ENCODE measurements at places on chromosomes 2 and 18.

DNA sequence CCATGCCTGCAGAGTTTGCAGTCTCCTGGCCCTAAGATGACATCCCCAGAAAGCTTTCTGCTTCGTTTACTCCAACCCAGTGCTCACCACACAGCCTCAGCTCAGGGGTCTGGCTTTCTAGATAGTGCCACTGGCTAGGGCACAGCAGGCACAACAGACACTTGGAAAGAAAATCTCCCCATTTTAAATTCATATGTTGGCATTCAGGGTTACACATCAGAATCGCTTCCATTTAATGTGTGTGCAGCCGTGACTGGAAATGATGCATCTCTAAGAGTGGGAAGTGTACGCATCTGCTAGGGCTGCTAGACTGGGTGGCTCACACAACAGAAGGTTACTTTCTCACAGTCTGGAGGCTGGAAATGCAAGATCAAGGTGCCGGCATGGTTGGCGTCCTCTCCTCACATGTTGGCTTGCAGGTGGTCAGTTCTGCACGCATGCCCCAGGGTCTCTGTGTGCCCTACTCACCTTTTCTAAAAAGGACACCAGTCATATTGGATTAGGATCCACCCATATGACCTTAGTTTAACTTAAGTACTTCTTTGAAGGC lies 329.4 kb upstream of the RAB12 start:
- DNase-seq = no peak

- no peak for DNase-seq
Measured at GRCh38 chr2:55140316-55141219, 90.3 kb upstream of the RTN4 start.

DNA sequence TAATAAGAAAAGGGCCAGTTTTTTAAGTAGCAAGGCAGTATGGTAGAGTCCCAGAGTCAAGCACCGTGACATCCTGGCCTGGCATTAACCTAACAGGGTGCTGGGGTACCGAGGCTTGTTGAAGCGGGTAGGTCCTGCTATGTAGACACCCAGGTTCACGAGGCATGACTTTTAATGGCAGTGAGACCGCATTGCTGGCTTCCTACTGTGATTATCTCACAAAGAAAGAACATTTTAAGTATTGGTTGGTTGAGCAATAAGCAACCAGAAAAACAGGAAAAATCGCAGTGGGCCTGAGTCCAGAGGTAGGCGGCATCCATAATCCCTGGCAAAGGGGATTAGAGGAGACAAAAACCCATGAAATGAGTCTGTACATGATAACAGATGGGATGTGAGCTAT lies 927.9 kb upstream of the ACVR2A start:
- no peak for DNase-seq

GRCh38 chr2:143856978-143857377 lies 662.9 kb downstream of the ZEB2 start:
- no peak for DNase-seq

DNA sequence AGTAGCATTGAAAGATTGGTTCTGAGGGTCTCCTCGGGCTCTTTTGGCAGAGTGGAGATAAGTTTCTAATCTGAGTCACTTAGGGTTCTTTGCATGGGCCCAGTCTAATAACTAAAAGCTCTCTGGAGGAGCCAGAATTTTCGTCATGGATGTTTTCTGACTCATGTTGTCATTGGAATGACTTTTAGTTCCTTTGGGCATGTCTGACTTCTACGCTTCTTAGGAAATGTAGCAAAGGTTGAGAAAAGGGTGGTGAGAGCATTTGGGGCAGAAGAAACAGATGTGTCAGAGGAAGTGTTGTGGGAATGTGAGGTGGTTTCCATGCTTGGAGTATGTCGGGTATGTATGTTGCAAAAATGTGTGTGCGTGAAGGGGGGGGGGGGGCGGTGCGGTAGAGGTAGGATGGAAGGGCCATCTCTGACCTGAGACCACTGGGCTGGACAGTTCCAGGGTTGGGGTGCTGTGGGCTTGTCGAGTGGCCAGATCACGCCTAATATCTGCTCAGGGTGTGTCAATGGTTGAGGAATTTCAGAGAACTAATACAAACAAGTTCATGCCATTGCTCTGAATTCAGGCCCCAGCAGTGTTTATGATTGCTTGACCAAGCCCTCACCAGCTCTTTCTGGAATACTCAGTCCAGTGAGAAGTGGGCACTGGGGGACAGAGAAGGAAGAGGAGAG lies 26.9 kb downstream of the KLHL29 start:
- DNase-seq = no peak

DNA sequence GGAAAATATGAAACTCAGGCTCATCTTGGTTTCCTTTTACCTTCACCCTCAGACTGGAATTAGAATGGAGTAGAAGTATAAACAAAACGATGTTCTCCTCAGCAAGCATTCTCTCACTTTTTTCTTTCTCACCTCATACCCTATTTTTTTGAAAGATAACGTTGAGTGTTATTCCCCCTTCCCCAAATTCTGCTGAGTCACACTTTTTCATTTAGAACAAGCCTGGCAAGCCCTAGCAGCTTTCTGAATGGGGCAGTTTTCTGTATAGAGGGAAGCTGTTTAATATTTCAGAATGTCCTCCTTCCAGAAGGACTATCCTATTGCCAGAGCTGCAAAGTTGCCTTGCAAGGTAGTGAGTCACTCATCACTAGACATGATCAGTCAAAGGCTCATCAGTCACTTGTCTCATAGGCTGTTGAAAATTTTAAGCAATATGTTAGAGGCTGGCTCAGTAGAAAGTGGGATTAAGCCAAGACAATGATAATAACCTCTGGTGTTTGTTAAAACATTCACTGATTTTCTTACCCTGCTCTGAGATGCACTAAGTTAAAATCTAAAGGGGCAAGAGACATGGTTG lies 416.1 kb downstream of the RNF144A start:
- no peak for DNase-seq

DNA sequence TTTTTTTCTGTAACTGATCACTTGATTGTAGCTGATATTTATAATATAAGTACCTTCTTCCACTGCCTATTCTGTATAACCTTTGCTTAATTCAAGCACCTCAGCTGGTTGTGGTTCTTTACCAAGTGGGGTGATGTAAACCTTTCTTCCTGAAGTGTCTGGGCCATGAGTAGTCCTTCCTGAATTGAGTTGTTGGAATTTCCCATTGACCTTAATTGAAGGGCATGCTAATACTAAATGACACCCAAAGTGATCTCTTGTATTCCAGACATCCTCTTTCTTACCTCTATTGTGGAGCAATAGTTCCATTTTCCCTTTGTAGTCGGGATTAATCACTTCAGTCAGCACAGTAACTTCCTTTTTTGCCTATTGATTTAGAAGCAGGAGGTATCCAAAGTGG lies 1496.8 kb upstream of the CELF4 start:
- DNase-seq = no peak

GRCh38 chr2:96145848-96146152 lies 560 bp upstream of the DUSP2 start:
- no peak for DNase-seq

- DNase-seq = no peak
Measured at GRCh38 chr2:73218298-73218697, 4.3 kb downstream of the SMYD5 start.

DNA sequence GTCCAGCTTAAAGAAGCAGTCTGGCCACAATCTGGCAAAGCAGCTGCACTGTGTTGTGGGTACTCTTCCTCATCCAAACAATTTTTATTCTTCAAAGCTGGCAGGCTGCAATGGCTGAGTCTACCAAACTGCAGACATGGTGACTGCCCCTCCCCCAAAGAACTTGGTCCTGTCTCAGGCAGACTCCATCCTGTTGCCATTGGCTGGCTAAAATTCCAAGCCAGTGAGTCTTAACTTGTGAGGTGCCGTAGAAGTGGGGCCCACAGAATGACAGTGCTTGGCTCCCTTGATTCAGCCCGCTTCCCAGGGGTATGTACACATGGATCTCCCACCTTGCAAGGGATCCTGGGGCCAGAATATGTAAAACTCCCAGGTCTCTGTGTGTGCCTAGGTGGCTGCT lies 14.5 kb upstream of the NXPH2 start:
- DNase-seq = no peak

- DNase-seq = no peak
Measured at GRCh38 chr2:16216558-16216945, 276.2 kb downstream of the MYCN start.

GRCh38 chr2:239942090-239942489 lies 83.1 kb downstream of the NDUFA10 start:
- no peak for DNase-seq

DNA sequence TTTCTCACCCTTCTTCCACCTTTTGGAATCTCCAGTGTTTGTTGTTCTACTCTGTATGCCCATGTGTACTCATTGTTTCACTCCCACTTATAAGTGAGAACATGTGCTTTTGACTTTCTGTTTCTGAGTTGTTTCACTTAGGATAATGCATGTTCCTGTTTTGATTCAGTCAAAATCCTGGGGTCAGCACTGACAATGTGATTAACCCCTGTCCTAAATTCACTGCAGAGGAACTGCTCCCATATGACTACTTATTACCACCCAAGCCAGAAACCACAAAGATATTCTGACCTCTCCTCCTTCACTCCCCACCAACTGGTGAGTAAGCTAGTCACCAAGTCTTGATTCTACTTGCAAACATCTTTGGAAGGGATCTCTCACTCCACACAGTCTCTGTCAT lies 251.4 kb upstream of the TCF4 start:
- DNase-seq = no peak

GRCh38 chr18:53894675-53895442 lies 329.6 kb downstream of the MBD2 start:
- DNase-seq = no peak

DNA sequence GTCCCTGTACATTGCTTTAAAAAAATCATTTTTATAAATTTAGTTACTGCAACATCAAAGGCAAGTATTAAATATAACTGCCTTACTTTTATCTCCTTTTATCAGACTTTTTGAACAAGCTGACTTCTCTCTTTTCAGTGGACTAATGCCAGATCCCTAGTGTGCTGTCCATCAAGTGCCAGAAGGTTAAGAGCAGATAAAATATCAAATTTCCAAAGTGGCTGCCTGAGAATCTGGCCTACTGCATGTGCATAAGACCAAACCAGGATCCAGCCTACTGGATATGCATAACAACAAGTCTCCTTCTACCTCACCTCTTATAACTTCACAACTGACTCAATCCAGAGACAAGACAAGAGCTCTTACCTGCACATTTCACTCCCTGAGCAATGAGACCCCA lies 59.8 kb upstream of the CHRNA1 start:
- DNase-seq = no peak

DNA sequence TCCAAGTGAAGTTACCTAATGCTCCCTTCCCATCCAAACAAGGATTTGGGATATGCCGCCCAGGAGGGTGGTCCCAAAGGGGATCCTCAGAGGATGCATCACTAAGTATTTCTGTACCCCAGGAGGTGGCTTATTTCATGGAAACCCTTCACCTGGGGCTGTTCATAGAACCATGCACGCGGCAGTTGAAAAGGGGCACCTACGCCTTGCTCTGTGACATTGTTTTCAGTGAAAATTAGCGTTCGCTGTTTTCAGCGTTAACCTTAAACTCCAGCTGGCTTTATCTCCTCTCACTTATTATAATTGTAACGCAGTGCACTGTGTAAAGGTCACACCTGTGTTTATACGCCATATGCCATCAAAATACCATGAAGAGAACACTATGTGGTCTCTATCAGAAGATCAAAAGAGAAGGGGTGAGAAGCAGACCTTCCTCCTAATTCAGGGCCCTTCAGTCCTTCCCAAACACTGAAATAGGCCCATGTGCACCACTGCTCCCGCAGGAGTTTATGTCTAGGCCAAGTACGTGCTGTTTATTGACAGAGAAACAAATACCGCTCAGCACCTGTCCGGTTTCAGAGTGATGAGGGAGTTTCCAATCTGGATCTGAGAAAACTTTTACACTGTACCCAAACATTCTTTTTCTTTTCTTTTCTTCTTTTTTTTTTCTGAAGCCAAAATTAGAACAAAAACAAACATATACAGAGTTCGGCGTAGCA lies 162.1 kb downstream of the BCL2 start:
- peak; percentile 56 for DNase-seq

GRCh38 chr2:34670482-34670881 lies 1071.4 kb upstream of the FAM98A start:
- DNase-seq = no peak

DNA sequence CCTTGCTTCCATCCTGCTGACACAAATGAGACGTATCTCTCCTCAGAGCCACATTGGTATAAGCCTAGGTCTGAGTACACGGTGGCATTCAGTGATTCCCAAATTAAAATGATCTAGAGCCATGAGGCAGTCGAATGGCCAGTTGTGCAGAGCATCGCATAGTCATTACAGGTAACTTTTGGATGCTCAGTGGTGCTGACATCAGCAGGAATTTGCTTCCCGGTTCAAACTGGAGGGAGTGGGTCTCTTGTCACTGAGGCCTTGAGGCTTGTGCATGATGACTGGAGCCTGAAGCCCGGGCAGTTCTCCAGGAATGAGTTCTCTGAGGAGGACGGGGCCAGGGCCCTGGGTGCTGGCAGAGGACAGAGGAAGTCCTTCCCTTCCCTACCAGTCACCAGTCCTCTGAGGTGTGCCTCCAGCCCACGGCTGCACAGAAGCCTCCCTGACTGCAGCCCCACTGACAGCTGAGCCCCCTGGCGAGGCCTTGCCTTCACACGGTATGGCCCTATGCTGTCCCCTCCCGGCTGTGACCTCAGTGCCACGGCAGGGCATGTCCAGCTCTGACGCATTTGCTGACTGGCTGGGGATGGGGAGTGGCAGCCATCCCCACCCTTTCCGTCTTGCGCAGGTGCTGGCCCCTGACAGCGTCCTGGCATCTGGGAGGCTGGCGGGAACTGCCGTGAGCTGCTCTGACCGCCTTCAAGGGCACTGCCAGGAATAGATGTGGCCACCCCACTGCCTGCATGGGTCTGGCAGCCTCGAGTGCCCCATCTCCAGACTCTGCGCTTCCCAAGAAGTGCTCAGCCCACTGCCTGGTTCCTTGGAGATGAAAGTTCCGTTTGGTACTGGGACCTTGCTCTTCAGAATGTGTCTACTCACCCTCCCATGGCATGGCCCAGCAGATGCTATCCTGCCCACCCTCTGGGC lies 117.4 kb downstream of the CELF4 start:
- no peak for DNase-seq

DNA sequence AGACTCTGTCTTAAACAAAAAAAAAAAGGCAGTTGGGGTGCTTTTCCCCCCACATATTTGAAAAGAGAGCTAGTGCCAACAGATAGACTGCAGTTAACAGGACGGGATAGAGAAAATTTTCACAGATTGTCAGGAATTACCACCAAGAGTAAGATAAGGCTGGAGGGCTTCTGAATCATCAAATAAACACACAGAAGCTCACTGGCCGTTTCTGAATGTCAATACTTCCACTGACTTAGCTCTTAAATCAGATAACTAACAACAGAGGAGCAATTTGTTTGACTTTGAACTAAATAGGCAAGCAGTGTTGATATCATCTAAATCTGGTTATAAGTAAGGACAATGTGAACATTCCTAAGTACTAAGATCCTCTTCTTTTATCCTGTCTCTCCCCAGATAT lies 34.7 kb downstream of the PIEZO2 start:
- DNase-seq = no peak

- no peak for DNase-seq
Measured at GRCh38 chr2:46135958-46136357, 161.2 kb upstream of the EPAS1 start.

- DNase-seq = no peak
Measured at GRCh38 chr2:230269715-230270114, 44.2 kb downstream of the SP140 start.
